ENCODE measurements at places on chromosomes 12 and 14. TPM values are rescaled to one million over a fixed set of nuclear protein-coding genes. Genes with fewer than 3 reads are reported as not detected.

GRCh38 chr14:49420201-49420600 lies 166.0 kb downstream of the RPS29 start:
- no peak overlapping the region for H3K4me3 ChIP-seq
- H3K27me3 ChIP-seq, result no peaks in the 10 kb centered on the region
- no peak for DNase-seq
- H3K4me1 ChIP-seq, result peaks cover 2% of the 10 kb centered on the region
- no peak overlapping the region for H3K27ac ChIP-seq
- H3K36me3 ChIP-seq, result no peaks in the 10 kb centered on the region

- no peak within 1 kb of the TSS for H3K4me3 ChIP-seq
- no peaks in the 10 kb centered on the region for H3K27me3 ChIP-seq
- H3K36me3 ChIP-seq, result no peaks in the 10 kb centered on the region
Observed at GRCh38 chr12:122730215-122731014, at the start of gene HCAR1. HCAR1 (minus strand) TSS chr12:122730844; CDS start chr12:122730339, 505 bp downstream.

The KRT80 gene
- not detected for total RNA-seq

DNA sequence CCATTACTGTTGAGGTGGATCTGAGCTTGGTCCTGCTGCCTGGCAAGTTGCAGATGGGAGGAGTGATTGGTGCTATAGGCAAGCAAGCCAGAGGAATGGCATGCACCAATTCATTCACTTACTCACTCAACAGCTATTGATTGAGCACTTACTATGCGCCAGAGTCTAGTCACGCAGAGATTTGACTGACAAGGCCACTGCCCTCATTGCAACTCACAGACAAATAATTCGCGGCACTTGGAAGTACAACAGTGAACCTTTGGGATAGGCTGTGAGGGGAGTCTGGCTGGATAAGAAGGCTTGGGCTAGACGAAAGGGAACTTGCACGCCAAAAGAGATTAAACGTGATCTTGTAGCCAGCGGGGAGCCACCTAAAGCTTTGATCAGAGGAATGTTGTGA lies 96.2 kb downstream of the NEDD1 start:
- no peak overlapping the region for H3K27ac ChIP-seq
- H3K36me3 ChIP-seq, result no peaks in the 10 kb centered on the region
- H3K27me3 ChIP-seq, result no peaks in the 10 kb centered on the region
- 0 out of 2 replicates have a peak, but pooled peaks cover 3% of the 10 kb centered on the region for H3K4me1 ChIP-seq

- no peaks in the 10 kb centered on the region for H3K27me3 ChIP-seq
- DNase-seq, result no peak
- H3K36me3 ChIP-seq, result 0 out of 2 replicates have a peak, but pooled peaks cover 3% of the 10 kb centered on the region
- no peak overlapping the region for H3K27ac ChIP-seq
- no peaks in the 10 kb centered on the region for H3K4me1 ChIP-seq
- H3K4me3 ChIP-seq, result no peak overlapping the region
Observed at GRCh38 chr14:23590198-23590597, 11.6 kb upstream of the JPH4 start.

DNA sequence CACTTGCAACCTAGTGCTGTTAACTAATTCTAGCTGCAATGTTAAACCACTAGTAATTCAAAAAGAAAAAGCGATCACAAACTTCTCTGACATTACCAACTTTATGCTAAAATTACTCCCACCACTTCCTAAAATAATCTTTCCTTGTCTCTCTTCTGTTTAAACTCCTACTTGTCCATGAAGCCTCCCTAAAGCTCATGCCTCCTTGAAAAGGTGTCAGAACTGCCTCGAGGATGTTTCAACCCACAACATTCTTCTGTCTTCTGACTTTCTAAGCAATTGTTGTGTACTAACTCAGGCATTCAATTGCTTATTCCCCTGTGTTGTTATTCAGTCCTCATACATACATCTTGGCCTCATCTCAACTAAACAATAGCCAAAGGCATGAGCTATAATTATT lies 5.9 kb downstream of the GNPTAB start:
- no peak overlapping the region for H3K27ac ChIP-seq
- H3K4me1 ChIP-seq, result peaks cover 10% of the 10 kb centered on the region
- no peak for DNase-seq
- H3K27me3 ChIP-seq, result no peaks in the 10 kb centered on the region

DNA sequence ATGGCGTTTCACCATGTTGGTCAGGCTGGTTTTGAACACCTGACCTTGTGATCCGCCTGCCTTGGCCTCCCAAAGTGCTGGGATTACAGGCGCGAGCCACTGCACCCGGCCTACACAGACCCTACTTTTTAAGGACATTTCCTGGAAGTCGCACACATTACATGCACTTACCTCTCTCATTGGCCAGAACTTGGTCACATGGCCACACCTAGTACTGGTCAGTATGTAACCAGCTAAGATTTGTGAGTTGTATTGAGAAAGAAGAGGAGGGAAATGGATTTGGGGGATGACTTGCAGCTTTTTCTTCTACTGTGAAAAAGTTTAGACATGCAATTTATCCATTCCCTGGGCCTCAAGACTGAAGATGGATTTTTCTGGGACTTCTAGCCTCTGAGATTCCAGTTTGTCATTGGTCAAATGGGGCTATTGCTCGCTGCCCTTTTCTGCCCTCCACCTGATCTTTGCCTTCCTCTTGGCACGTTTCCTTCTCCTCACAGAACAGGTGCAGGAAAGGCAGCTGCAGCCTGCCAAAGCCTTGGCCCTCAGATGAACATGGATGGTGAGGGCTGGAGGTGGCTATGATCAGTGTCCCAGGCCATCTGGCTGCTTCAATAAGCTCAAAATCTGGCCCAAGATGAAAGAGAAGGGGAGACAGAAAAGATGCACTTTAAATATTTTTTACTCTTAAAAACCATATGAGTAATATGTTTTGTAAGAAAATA lies 7.1 kb upstream of the ZDHHC22 start:
- H3K36me3 ChIP-seq, result no peaks in the 10 kb centered on the region
- H3K27ac ChIP-seq, result peak overlapping the region; percentile 23
- DNase-seq, result peak; percentile 52

- no peak overlapping the region for H3K4me3 ChIP-seq
- no peak overlapping the region for H3K27ac ChIP-seq
- no peaks in the 10 kb centered on the region for H3K4me1 ChIP-seq
- peak; percentile 27 for DNase-seq
- no peaks in the 10 kb centered on the region for H3K27me3 ChIP-seq
Observed at GRCh38 chr14:96583569-96584041, 81.4 kb downstream of the PAPOLA start.

The TAS2R31 gene
- total RNA-seq, result 2.3 TPM

The RNASE3 gene
- total RNA-seq, result not detected
